ENCODE measurements at places on chromosomes 2 and 18.

- no peak for DNase-seq
Observed at GRCh38 chr2:233065954-233066470, 5.9 kb downstream of the INPP5D start.

DNA sequence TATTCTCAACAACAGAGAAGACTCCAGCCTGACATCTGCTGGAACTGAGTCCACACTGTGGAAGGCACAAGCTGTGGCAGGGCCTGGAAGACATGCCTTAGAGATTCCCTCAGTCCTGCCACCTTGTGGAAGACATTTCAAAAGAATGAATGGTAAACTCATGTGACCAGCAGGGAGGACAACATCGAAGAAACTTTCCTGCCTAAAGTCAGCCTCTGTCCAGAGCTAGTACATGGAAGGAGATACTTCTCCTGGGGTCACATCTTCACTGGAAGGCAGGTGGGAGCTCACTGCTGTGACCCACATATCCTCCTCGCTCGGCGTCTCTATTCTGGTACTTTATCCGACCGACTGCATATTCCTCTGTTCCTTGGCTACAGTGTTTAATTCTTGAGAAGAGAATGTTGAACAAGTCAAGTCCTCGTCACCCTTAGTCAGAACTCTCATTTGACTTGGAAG lies 59.5 kb downstream of the PUM2 start:
- peak; percentile 88 for DNase-seq

- no peak for DNase-seq
Observed at GRCh38 chr2:11103984-11104793, 51.1 kb upstream of the SLC66A3 start.

DNA sequence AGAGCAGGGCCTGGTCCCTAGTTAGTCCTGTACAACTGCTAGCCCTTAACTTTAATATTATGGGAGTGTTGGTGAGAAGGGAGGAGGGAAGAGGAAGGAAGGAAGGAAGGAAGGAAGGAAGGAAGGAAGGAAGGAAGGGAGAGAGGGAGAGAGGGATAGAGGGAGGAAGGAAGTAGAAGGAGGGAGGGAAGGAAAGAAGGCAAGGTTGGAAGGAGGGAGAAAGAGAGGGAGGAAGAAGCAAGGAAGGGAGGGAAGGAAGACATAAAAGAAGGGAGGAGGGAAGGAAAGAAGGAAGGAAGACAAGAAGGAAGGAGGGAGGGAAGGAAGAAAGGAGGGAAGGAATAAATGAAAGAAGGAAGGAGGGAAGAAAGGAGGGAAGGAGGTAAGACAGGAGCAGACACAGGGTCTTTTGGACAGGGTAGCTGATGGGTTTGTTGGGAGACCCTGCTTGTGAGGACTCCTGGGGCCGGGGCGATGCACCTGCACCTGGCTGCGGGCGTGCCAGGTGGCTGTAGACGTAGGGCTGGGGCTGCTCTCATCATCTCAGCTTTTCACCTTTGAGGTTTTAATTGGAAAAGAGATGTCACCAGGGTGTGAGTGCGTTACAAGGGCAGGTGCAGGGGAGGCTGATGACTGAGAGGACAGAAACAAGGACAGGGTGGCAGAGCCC lies 5.9 kb upstream of the POMC start:
- no peak for DNase-seq

DNA sequence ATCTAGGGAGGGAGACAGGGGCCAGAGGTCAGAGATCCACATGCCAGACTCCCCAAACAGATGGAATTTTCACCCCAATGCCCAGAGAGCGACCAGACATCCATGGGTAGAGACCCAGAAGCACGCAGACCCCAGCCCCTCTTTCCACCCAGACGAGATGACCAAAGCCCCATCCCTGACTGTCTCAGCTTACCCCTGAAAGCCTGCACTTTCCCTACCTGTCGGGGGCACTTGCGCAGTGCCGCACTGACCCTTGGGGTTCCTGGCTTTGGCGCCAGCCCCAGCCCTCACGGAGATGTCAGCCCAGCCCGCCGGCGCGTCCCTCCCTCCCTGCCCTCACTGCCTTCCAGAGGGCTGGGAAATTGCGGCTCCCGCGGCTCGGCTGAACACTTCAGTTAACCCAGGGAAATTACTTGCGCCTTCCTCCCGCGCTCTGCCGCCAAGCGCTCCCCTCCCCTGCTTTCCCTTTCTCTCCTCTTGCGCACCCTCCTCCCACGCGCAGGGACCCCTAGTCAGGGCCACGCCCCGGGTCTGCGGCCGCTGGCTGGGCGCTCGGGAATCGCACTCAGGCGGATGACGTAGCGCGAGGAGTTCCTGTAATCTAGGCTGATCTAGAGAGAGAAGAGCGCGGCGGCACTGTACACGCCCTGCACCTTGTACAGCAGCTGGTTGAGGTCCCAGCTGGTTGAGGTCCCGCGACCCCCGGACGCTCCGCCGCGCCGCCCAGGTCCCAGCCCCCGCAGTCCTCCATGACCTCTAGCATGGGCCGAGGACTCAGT lies 12.0 kb downstream of the ALPG start:
- DNase-seq = peak; percentile 58

DNA sequence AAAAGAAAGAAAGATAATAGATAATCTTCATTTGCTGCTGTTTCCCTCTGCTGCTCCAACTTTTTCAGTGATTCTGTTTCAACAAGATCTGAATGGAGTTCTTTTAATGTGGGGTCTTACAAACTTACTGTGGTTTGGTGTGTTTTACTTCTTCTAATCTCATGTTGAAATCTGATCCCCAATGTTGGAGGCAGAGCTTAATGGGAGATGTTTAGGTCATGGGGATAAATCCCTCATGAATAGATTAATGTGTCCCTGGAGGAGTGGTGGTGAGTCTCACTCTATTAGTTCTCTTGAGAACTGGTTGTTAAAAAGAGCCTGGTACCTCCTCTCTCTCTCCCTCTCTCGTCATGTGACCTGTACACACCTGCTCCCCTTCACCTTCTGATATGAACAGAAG lies 442.4 kb downstream of the EPHA4 start:
- no peak for DNase-seq

GRCh38 chr2:65228263-65228750 lies 676 bp downstream of the ACTR2 start:
- DNase-seq = peak; percentile 34

- no peak for DNase-seq
Observed at GRCh38 chr2:240648650-240649275, 23.5 kb downstream of the GPR35 start.

DNA sequence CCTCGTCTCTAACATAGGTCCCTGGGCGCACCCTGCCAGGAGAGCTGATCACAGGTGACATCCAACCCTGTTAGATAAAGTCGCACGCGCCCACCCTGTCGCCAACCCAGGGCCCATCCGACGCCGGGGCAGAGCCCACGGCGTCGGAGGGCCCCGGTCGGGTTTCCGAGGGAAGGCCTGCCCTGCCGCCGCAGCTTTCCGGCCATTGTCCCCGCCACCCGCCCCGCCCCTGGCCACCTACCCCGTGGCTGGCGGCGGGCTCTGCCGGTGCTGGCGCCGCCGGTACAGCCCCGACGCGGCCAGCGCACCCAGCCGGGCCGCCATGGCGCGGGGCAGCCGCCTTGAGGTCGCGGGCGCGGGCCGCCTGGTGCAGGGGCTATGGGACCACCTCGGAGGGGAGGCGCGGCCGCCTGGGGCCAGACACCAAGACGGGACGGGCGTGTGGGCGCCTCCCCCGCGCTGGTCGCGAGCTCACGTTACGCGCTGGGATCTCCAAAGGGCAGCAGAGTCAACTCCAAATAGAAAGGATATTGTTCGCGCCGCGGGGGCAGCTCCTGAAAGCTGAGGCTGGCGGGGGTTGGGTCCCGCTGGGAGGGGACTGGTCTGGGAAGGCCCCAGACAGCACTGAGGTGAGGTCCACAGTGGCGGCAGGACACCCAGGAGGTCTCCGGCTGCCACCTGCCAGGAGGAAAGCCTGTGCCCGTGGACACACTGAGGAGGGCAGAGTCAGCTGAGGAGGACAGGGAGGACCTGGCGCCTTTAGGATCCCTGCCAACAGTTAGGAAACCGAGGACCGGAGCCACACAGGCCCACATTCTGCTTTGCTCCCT lies 11.1 kb downstream of the LIMS2 start:
- DNase-seq = no peak
